ENCODE measurements at places on chromosomes 7 and 10.

- no peak for DNase-seq
Observed at GRCh38 chr10:110694820-110695538, 50.8 kb downstream of the RBM20 start.

DNA sequence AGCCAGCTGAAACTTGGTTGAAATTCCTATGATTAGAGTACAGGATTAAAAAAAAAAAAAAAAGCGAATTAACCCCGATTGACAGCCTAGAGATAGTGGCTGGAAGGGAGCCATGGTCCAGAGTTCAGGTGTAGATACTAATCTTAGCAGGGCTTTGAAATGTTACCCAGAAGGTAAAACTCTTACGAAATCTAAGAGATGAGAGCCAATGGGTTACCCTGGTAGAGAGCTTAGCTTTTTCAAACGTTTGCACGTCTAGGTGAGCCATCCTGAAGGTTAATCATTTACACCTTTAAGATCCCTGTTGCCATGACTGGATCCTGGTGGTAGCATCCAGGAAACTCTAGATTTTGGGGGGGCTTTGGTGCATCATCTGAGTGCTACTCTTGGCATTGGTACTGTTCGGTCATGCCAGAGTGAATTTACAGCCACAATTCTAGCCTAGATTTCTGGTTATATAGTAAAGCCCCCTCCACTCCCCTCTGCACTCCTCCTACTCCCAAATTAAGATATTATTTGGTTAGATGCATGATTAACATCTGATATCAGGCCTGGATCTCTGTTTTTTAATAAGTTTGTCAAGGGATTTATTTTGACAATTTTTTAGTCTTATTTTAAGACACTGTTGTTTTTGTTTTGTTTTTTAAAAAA lies 1.2 kb downstream of the AGFG2 start:
- no peak for DNase-seq

- no peak for DNase-seq
Observed at GRCh38 chr7:4833691-4834600, 27.9 kb downstream of the PAPOLB start.

DNA sequence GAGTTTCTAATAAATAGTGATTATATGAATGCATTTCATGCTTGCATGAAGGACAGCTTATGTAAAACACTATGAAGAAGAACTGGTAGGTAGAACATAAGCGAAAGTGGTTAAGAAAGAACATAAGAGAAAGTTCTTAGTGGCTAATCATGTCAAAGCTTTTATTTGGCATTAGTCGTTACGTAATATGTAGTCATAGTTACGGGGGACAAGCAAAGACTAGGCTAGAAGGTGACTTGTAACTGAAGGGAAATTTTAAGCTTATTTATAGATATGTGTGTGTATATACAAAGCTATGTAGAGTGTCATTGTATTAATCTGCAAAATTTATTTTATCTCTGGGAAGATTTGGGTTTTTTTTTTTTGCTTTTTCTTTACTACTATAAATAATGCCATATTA lies 36.9 kb downstream of the CAPZA2 start:
- no peak for DNase-seq

- no peak for DNase-seq
Observed at GRCh38 chr10:15579605-15580004, 140.1 kb downstream of the ITGA8 start.

GRCh38 chr10:127254276-127254675 lies 57.9 kb upstream of the INSYN2A start:
- DNase-seq: no peak

- DNase-seq: no peak
Observed at GRCh38 chr10:33412241-33412640, 77.8 kb upstream of the NRP1 start.

DNA sequence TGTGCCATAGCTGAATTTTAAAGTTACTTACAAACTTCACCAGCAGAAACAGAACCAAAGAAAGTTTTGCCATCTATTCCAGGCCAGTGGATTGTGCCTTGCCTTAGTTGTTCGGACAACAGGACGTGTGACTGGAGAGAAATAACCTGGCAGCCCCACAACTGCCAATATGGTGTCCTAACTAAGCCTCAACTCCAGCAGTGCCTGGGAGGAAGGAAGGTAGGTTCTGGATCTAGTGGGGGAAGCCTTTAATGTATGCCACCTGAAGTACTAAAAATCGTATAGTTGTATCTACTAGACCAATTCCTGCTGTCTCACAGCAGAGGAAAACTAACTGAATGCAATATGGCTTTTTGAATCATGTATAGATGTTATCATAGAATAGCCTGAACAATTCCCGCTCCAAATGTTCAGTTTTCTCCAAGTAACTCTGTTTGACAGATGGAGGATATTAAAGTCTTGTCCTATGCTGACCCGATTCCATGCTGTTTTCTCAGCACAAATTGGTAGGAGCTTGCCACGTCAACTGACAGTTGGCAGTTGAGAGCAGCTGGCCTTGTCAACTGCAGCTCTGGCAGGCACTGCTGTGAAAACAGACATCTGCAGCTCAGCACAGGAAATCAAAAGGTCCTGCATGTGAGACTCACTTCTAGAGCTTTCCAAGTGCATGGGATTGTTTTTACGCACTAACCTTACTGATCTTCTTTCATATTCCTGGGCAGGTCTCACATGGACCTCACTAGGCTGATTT lies 84.5 kb upstream of the WNT16 start:
- DNase-seq: no peak

DNA sequence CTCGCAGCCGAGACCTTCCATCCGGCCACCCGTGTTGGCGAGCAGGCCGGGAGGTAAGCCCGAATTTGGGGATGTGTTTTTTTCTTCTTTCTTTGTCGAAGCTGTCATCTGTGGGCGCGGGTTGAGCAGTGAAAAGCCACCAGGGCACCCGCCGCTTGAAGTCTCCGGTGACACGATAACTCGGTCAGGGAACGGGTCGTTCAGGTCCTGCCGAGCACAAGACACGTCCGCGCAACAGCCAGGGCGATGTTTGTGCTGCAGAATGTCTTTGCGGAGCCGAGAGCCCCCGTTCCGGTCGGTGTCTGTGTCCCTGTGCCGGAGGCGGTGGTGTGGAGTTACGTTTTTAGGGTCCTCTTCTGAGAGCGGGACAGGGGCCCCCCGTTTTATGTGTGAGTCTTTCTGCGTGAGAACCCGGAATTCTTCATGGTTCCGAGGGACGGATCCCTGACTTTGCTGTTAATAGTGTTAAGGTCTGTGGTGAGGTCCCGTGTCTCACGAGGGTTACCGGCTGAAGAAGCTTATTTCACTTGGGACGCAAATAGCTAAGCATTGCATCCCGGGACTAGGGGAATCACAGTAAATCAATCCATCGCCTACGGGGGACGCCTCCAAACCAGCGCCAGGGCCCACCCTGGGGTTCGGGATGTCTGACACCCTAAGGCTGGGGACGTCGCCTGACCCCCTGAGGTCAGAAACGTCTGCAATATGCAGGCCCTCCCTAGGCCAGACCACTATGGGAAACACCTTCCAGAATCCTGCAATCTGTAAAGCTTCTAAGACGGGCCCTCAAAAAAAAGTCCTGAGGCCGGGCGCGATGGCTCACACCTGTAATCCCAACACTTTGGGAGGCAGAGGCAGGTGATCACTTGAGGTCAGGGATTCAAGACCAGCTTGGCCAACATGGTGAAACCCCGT lies 99.5 kb downstream of the ELFN1 start:
- DNase-seq: no peak

GRCh38 chr10:129854796-129855705 lies 109.0 kb downstream of the EBF3 start:
- no peak for DNase-seq

DNA sequence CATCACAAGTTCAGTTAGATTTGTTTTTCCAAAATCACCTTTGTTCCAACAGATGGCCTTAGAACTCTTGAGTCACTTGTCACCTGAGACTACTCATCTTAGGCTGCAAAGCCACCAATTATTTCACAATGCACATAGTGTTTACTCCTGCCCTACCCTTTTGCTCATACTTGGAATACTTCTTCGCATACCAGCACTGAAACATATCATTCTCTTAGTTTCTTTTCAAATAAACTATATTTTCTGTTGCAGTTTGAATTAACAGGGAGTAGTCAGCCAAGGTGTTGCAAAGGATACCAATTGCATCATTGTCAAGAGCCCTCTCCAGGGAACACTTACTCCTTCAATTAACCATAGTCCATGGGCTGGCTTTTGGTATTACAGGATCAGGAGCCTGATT lies 71.0 kb downstream of the CASD1 start:
- DNase-seq: no peak

DNA sequence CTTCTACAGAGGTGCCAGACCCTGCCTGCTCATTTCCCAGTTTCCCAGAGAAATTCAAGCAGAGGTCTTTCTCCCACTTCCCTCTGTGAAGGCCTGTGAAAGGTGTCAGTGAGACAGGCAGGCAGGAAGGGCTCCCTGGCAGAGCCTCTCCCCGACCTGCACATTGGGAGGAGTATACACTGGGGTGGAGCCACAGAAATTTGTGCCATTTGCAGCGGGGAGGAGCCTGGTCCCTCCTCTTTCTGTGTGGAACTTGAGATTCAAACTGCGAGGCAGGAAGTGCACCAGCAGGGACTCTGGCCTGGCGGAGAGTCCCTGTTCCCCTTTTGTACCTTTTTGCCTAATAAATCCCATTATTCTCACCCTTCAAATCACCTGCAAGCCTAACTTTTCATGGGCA lies 54.6 kb upstream of the OPN4 start:
- no peak for DNase-seq

DNA sequence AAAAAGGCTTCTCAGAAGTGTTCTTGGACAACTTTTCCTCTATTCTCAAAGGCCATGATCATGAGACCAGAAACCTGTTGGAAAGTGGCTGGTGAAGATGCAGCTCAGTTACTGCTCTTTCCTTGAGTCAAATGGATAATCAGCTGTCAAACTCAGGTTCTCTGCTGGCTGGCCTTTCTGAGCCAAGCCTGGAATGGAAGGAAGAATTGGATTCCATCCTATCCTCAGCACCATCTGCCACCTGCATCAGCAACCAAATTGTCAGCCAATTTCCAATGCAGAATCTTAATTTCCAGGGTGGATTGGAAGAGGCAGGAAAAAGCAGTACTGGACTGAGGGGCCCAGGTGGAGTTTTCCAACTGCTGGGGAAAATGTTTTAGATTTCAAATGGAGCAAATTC lies 631.7 kb downstream of the KCNMA1 start:
- no peak for DNase-seq

- no peak for DNase-seq
Observed at GRCh38 chr7:77188731-77189437, 10.7 kb downstream of the FGL2 start.

- DNase-seq: no peak
Observed at GRCh38 chr7:99461221-99461620, 4.7 kb downstream of the ATP5MF start.

GRCh38 chr7:27073076-27073475 lies 22.7 kb downstream of the HOXA1 start:
- DNase-seq: no peak
